COLO829 (cell line): ENCODE measurements at places on chromosomes 5 and 9.
A peak's percentile ranks its signal among the peaks of the same experiment; 100 is the strongest.

DNA sequence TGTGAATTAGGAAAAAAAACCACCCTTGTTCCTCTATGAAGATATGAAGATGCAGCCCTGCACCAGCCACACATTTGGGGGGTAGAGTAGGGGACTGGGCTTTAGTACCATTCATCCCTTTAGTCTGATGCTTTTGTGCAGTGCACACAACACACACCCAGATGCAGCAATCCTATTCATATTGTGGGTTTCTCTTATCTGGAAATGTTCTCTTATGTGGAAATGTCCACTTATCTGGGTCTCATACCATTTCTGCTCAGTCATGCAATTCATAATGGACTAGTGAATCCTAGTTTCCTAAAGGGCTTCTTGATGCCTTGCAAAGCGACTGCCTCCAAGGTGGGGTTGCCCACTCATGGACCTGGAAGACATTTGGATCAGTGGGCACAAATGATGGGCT is 47.8 kb downstream of the C9orf152 start:
- DNase-seq = no peak

GRCh38 chr9:28820741-28821140 is 1247.5 kb upstream of the C9orf72 start:
- no peak for DNase-seq

GRCh38 chr9:93159601-93160471 is 24.1 kb upstream of the WNK2 start:
- peak; percentile 76 for DNase-seq

DNA sequence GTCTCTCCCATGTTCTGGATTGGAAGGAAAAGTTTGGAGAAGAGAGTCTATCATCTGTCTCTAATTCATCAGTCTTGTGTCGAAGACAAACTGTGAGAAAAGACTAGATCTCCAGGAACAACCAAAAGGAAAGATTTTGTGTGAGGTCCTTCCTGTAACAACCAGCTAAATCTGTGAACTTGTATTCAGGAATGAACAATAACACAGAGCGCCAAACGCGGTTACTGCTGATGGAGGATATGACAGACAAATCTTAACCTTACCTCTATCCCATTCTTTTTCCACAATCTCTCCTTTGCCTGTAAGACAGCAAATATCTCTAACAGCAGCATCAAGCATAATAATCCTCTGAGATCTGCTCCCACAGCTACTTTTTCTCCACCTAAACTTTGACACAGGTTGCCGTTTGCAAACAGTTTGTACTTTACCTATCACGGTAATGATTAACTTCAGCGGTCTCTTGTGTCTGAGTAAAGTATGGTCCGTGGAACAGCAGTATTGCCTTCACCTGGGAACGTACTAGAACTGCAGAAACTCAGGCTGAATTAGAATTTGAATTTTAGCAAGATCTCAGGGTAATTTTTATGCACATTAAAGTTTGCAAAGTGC is 387.6 kb downstream of the ELAVL2 start:
- no peak for DNase-seq

DNA sequence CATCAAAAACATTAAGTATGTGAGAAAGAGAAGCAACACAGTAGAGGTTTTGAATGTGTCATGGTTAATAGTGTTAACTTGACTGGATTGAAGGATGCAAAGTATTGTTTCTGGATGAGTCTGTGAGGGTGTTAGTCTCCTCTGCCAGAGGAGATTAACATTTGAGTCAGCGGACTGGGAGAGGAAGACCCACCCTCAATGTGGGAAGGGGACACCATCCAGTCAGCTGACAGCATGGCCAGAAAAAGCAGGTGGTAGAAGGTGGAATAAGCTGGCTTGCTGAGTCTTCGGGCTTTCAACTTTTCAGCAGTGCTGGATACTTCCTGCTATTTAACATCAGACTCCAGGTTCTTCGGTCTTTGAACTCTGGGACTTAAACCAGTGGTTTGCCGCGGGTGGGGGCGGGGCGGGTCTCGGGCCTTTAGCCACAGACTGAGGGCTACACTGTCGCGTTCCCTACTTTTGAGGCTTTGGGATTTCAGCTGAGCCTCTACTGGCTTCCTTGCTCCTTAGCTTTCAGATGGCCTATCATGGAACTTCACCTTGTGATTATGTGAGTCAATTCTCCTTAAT is 309.9 kb upstream of the ST8SIA4 start:
- no peak for DNase-seq

- peak; percentile 68 for DNase-seq
Measured at GRCh38 chr9:78714576-78714975, 417.7 kb downstream of the PSAT1 start.

GRCh38 chr9:134099123-134099761 is 31.4 kb upstream of the BRD3 start:
- peak; percentile 85 for DNase-seq

GRCh38 chr9:20651939-20652338 is 29.6 kb upstream of the MLLT3 start:
- no peak for DNase-seq

- peak; percentile 51 for DNase-seq
Measured at GRCh38 chr5:170070556-170071412, 34.9 kb upstream of the FOXI1 start.

- no peak for DNase-seq
Measured at GRCh38 chr5:137916923-137917322, 27.7 kb downstream of the PKD2L2 start.

DNA sequence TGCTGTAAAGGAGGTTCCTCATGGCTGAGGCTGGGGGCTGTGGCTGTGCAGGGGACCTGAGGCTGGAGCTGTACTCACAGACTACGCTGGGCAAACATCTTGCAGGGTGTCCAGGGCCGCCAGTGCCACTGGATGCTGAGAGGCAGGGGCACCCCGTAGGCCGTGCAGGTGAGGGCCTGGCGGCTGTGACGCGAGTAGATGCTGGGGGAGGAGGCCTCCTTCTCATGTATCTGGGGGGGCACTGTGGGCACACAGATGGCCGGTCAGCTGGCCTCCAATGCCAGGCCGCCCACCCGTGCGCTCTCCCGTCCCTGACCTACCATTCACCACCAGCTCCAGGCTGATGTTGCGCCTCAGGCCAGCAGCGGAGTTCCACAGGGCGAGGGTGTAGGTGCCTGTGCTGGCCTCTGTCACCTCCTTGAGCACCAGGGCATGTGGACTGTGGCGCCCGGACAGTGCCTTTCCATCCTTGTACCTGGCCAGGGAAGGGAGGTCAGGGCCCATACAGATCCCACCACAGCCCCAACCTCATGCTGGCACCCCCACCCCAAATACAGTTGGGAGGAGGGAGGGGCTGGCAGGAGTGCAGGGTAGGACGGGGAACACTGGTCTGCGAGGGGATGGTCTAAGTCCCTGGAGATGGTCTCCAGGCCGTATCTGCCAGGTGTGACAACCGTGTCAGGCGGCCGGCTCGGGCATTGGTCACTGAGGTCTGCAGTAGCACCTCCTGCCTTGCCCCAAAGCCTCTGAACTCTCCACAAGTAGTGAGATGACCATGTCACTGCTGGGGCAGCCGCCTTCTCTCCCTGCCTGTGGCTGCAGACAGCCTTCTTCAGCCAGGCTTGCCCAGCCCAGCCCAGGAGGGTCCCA is 23.4 kb downstream of the FLT4 start:
- DNase-seq = no peak

GRCh38 chr9:81636255-81636599 is 53.1 kb downstream of the TLE1 start:
- DNase-seq = no peak

DNA sequence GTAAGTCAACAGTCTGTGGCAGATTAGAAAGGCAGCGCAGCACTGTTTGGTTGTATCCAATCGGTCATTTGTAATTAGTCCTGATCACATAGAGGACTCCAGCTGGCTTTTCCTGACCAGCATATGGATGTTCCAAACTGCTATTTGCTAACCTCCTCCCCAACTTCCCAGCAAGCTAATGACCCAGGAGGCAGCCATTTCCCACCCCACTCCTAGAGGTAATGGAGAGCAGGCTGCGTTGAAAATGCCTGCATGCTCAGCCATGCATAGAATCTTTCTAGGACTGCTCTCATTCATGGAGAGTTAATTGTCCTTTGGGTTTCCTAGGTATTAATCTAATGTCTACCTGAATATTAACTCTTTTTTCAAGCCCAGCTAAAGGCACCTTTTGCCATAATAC is 850.6 kb upstream of the WWC1 start:
- no peak for DNase-seq

GRCh38 chr9:12775679-12776512 is 1.1 kb downstream of the LURAP1L start:
- no peak for DNase-seq

DNA sequence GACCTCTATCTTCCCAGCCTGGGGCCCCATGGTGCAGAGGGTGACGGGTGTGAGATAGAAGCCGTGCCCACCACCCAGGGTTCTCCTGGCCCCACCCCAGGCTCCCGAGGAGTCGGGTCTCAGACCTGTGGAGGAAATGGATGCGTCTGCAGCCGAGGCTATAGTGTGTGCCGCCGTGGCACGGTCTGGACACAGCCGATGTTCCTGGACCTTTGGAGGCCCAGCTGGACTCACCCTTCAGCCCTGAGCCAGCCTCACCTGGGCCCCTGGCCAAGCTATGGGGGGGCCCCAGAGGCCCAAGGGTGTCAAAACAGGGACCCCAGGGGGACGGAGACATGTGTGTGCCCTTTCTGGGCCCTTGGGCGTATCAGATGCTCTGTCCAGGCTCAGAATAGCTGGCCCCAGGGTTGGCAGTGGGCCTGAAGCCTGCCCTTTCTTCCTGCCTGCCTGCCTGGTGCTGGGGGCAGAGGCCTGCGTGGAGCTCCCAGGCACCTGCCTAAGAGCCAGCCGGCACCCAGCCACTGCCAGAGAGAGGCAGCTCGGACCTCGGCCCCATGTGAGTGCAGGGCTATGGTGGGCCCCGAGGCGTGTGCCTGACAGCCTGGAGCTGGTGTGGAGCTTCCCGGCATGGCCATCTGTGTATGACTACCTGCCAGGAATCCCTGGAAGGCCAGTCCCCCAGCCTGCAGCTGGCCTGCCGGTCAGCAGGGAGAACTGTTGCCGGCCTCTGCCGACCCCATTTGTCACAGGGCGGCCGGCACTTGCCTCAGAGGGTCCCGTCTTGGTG is 41.8 kb downstream of the KCNT1 start:
- no peak for DNase-seq

DNA sequence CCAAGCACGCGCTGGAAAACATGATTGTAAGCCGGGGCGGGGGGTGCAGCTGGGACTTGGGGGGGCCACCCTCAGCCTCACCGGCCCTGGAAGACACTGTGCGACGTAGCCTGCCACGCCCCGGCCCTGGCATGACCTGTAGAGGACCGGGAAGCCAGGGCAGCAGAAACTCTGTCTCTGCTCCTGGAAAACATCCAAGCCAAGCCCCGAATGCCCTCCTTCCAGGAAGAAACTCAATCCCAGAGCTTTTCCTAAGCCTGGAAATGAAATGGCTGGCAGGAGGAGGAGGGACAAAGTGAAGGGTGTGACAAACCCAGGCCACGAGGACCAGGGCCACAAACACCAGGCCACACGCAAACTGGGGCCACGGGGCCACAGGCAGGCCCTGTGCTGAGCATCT is 55.4 kb downstream of the KCNT1 start:
- no peak for DNase-seq

- no peak for DNase-seq
Measured at GRCh38 chr5:154078272-154078671, 39.5 kb downstream of the MFAP3 start.

DNA sequence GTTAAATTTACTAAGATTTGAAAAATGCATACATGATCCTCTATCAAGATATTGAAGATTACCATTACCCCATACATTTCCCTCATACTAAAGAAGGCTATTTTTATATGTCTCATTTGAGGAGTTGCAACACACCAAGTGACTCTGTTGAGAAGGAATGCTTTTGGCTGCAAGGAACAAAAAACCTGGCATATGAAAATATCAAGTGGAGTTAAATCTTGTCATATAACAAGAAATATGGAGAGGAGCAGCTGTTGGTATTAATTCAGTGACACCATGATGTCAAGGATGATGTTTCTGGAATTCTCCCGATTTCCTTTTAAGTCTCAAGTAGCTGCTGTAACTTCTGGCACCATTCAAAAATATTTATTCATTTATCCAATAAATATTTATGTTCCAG is 193.8 kb downstream of the CSNK1G3 start:
- no peak for DNase-seq

- no peak for DNase-seq
Measured at GRCh38 chr9:125407432-125407973, 145.9 kb downstream of the GAPVD1 start.

GRCh38 chr5:76022611-76023010 is 60.6 kb upstream of the SV2C start:
- DNase-seq = no peak

- DNase-seq = no peak
Measured at GRCh38 chr5:55620766-55621160, 86.0 kb upstream of the PLPP1 start.

GRCh38 chr5:91177639-91178038 is 205.5 kb downstream of the ARRDC3 start:
- DNase-seq = no peak

DNA sequence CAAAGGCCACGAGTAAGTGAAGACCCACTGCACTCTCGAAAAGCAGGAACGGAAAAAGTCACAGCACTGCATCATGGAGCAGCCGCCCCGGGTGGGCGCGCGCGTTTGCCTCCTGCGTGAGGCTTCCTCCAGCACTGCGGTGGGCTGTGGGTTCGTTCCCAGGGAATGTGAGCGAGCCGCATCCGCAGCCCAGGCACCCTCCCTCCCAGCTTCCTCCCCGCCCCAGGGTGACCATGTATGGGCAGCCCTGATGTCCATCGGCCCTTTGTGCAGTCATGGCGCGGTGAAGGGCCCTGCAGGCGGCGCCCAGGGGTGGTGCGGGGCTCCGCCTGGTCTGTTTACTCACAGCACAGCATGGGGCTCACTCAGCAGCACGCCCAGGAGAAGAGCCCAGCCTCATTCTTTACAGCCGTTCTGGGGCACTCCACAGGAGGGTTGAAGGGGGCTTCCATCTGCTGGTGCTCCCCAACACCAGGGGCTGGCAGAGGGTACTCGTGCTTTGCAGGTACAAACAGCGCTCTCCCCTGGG is 32.7 kb downstream of the KCNT1 start:
- DNase-seq = no peak

DNA sequence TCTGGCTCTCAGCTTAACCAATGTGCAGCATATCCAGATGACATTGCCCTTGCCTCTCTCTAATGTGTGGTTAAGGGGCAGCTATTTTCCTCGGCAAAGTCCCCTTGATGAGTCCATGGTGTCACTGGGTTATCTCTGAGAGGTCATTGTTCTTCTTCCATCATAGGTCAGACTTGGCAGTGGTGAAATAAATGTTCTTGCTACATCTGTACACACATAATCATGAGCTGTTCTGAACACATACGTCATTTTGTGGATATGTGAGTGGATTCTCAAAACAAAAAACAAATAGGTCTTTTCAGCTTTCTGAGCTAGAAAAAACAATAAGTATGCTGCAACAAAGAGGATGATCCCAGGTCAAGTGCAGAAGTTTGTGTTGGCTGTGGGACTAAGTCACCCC is 134.7 kb upstream of the PTPN3 start:
- no peak for DNase-seq

DNA sequence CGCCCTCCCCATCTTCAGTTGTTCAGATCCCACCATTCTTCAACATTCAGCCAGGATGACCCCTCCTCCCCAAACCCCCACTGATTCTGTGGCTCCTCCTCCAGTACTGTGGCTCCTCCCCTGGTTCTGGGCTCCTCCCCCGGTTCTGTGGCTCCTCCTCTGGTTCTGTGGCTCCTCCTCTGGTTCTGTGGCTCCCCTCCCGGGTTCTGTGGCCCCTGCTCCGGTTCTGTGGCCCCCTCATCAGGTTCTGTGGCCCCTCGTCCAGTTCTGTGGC is 32.8 kb downstream of the C5orf15 start:
- no peak for DNase-seq
